Stimulated activated CD4-positive, alpha-beta T cell treated with anti-CD3 and anti-CD28 coated beads, Interleukin-2, amount 100 ng/mL, for 24 hours (primary cell): ENCODE measurements at places on chromosomes 3 and 15.

DNA sequence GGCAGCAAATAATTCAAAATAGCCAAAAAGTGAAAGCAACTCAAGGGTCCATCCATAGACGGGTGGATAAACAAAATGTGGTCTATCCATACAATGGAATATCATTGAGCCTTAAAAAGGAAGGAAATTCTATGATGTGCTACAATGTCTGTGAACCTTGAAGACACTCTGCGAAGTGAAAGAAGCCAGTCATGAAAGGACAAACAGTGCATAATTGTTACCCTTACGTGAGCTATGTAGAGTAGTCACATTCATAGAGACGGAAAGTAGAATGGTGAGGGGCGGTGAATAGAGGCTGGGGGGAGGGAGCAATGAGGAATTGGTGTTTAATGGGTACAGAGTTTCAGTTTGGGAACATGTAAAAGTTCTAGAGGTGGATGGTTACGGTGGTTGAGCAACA lies 18.1 kb downstream of the IGF1R start:
- no peak for DNase-seq

GRCh38 chr15:75727031-75727531 lies 14.4 kb upstream of the CSPG4 start:
- no peak for DNase-seq

DNA sequence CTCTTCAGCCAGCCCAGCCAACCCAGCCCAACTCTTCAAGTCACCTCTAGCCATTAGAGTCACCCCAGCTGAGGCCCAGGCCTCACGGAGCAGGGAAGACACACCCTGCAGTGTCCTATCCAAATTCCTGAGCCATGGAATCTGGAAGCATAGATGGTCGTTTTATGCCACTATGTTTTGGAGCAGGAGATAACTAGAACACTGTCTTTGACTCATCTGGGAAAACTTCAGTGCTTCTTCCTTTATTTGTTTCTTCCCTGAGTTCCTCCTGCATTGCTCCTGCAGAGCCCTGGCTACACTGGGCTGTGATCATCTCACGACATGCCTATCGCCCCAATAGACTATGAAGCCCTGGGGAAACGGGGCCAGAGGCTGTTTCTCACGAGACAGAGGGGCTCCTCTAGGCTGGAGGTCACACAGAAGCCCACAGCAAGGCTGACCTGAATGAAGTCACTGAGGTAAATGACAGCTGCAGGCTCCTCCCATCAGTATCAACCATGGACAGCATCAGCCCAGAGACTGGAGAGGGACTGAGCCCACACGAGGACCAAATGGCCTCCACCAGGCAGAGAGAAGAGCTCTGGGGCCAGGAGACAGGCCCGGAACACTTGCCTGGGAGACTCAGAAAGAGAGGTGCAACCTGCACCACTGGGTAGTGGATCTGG lies 22.7 kb downstream of the CRABP1 start:
- no peak for DNase-seq

DNA sequence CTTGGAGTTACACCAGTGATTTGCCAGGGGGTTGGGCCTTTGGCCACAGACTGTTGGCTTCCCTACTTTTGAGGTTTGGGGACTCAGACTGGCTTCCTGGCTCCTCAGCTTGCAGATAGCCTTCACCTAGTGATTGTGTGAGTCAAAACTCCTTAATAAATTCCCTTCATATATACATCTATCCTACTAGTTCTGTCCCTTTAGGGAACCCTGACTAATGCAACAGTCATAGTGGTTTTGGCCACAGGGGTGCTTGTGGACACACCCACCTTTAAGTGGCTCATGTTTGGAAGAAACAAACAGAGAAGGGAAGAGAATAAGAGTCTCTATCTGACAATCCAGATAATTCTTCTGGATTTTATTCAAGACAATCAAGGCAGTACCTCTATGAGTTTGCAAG lies 457.7 kb downstream of the EPHA3 start:
- DNase-seq = no peak

GRCh38 chr3:183826448-183827250 lies 1.3 kb upstream of the MAP6D1 start:
- DNase-seq = no peak

DNA sequence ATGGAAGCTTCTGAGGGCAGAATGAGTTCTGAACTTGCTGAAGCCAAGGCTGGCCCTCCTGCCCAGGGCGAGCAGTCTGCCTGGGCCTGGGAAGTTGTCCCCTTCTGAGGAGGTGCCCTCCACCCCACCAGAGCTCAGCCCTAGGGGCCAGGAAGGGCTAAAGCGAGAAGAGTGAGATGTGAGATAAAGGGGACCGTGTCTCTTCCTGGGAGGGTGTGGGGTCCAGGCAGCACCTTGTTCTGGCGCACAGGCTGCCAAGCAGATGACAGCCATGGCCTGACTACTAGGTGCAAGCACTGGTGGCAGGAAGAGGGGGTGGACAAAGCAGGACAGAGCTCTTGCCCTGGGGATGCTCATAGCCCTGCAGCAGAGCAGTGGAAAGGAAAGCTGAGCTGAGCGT lies 3.7 kb downstream of the PAK6 start:
- no peak for DNase-seq

DNA sequence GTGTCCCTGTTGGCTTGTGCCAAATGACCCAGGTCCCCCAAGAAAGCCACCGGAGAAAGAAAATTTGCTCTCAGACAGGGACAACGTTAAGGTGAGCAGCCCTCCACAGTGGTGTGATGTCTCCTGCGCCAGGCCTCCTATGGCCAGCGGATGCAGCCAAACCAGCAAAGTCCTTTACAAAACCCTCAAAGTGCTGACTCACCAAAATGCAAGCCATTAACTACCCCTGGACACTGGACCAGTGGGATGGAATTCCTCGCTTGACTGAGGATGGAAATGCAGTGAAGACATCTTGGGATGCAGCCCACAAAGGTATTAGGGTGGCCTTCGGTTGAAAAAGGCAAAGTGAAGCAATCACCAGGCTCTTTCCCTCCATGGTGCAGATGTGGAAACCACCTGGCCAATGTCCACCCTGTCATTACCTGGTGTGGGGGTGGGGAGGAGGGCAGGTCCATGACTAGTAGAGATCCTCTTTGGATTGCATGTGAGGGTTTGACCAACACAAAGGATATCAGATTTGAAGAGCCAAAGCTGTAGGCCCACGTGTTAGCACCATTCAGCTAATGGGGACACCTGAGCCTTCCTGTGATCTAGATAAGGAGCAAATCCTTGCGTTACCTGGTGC lies 127.4 kb upstream of the SLC6A11 start:
- no peak for DNase-seq

DNA sequence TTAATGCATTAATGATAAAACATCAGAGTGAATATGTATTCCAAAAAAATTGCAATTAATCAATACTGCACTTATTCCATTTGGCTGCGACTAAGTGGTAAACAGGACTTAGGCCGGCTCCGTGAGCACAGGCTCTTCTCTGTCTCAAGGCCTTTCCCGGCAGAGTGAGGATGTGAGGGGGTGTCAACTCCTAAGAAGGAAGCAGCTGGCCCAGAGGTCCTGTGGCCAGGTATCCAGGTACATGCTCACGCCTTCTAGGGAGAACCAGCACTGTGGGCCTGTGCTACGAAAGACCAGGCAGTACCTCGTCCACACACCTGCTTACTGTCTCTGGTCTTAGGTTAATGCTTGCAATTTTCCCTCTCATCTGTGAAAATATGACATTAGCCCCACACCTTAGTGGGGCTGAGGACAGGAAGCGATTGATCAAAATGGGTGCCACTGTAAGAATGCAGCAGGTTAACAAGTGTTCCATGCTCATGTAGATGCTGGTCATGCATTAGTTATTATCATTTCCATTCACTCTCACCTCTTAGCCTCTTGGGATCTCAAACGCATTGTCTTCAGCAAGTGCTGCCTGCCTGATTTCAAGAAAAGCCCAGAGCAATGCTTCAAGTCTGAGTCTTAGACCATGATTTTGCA lies 175.3 kb downstream of the ABHD5 start:
- DNase-seq = no peak

DNA sequence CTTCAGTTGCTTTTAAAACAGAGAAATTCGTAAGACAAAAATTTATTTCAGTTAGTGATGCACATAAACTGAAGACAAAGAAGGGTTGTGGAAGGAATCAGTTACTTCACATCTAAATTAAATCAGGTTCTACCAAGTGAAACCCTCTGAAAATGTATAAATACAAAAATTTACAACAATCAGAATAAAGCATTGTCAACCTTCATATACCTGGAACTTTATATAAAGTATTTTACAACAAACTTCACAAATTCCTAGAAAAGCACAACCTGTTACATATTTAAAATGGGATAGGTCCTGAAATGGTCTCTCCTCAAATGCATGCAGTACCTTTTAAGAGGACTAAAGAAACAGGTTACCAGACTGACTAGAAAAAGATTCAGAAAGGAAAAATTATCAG lies 26.9 kb downstream of the ATOSA start:
- DNase-seq = no peak

DNA sequence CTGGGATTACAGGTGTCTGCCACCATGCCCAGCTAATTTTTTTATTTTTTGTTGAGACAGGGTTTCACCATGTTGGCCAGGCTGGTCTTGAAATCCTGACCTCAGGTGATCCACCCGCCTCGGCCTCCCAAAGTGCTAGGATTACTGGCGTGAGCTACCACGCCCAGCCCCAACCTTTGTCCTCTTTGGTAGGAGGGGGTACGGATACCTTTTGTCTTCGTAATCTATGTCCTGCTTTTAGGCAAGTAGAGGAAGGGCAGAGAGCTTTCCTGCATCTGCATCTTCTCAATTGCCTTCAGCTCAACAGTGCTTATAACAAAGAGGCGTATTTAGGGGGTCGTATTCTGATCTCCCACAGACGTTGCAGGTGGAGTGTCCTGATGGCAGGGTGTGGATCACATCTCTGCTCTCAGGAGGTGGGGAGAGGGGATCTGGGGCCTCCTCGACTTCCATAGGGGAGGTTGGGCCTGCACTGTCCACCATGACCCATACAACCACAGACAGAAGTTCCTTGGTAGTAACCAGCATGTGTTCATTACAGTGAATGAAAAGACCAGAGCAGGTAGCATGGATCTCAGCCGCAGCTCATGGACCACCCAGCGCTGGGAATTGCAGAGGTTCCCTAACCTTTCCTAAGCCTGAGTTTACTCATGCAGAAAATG lies 21.4 kb upstream of the KCTD6 start:
- no peak for DNase-seq

- no peak for DNase-seq
These were observed 4.7 kb upstream of the MESP1 start for GRCh38 chr15:89755701-89756100.

DNA sequence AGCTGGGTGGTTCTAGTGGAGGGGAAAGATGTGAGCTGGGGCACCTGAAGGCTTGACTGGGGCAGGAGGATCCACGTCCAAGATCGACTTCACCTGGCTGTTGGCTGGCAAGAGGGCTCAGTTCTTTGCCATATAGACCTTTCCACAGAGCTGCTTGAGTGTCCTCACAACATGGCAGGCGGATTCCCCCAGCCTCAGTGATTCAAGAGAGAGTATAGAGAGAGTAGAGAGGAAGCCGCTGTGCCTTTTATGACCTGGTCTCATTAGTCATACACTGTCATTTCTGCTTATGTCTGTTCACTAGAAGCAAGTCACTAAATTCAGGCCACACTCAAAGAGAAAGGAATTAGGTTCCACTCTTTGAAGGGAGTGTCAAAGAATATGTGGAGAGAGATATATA lies 101.6 kb downstream of the APBA2 start:
- no peak for DNase-seq

DNA sequence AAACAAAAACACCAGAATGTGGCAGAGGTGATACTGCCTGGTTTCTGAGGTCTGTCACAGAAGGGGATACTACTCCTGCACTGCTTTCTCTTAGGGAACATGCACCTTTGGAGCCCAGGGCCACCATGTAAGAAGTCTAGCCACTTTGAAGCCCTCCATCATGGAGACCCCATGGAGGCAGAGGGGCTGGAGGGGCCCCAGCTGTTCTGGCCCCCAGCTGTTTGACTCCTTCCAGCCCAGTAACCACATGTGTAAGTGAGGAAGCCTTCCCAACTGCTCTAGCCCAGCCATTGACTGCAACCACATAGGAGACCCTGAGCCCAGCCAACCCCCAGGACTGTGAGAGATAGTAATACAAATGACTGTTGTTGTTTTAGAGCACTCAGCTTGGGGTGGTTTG lies 9.0 kb upstream of the IGDCC4 start:
- DNase-seq = no peak

- DNase-seq = no peak
These were observed 20.6 kb upstream of the SENP7 start for GRCh38 chr3:101533603-101533968.

DNA sequence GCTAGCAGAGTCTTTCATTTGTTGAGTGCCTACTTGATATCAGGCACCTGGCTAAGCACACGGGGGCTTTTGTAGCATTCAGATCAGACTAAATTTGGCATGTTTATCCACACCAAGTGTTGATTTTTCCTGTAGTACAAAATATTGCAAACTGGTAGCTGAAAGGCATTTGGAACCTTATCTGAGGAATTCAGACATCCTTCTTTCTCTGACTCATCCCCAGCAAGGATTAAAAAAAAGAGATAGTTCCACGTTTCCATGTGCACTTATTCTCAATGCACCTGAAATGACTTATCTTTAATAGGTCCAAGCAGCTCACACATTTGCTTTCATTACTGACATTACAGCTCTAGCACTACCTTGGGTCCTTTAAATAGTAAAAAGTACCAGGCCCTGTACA lies 786.0 kb upstream of the GRM7 start:
- DNase-seq = no peak

DNA sequence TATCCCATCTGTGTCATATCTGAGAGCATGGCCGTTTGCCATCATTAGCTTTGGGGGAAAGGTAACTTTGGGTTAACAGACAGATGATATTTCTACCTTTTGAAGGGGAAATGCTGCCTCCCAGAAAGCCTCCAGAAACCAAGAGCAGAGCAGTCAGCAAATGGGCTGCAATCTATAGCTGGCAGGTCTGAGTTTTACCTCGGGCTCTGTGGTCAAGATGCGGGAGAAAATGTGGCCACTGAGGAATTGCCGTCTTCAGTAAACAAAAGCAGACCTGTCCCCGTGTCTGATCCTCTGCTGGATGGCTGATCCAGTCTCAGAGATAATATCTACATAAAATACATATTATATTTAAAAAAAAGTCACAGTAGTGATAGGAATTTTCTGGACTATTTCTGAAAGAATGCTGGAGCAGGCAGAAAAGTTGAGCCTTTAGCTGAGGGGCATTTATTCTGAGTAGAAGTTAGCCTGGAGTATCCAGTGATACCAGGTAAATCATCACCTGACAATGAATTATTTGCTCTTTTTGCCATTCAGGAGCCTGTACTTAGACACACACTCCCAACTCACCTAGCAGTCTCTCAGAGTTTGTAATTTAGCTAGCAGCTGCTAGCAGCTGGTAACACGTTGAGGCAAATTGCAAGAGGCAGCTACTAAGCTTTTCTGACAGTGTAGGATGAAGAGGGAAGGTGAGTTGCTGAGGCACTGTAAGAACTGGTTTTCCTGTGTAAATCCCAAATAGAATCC lies 285.3 kb upstream of the RARB start:
- DNase-seq = no peak

GRCh38 chr3:134381076-134381475 lies 6.8 kb upstream of the AMOTL2 start:
- DNase-seq = no peak
